ENCODE measurements at places on chromosomes 3 and 15.

DNA sequence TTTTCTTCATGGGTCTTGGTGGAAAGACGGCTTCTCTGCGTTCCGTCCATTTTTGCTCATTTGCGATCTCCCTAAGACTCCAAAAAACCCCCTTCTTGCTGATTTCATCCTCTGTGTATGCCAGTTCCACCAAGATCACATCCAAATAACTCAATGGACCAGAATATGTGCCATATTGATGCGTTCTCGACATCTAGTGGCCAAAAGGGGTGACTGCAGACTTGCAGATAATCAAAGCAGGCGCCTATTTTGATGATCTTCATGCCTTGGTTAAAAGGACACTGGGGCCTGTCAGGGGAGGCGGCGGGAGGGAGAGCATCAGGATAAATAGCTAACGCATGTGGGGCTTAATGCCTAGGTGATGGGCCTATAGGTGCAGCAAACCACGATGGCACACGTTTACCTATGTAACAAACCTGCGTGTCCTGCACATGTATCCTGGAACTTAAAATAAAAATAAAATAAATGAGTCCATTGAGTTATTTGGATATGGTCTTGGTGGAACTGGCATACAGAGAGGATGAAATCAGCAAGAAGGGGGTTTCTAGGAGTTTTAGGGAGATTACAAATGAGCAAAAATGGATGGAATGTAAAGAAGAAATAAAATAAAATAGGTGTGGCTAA, 104.2 kb upstream of the RAD18 start:
- DNase-seq = peak; percentile 67

GRCh38 chr3:102016417-102016816, 167.1 kb downstream of the NFKBIZ start:
- no peak for DNase-seq

DNA sequence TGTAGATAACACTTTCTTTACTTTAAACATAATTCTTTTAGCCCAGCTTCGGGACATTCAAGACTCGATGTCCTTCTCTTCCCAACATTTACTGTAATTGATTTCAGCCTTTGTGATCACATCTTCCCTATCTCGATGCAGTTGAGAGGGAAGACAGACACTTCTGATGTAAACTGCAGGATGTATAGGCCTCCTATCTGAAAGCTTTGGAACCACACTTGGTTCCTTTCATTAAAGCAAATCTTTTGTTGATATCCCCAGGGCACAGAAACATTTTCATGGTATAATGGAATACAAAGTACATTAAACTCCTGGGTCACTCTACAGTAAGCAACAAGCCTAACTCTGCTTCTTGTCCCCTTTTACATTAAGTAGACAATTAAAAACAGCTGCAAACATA, 6.4 kb downstream of the GRM7 start:
- no peak for DNase-seq

DNA sequence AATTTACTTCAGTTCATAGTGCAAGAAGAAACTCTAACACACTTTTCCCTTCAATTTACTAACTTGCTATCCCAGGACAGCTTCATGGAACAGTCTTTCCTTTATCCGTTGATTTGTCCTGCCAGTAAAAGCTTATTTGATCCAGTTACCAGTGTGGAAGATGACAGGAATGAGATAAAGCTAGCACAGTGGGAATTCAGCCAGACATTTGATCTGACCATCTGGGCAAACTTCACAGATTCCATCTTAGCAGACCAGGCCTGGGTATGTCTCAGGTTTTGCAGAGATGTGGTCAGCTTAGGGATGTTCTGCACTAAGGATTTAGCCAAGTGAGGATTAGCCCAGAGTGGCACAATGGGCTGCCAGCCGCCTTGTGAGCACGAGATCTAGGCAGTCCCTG, 19.7 kb downstream of the CEMIP start:
- DNase-seq = no peak

GRCh38 chr3:108346301-108347227, 50.2 kb downstream of the HHLA2 start:
- DNase-seq = no peak

GRCh38 chr15:68479406-68479805, 47.4 kb upstream of the ITGA11 start:
- no peak for DNase-seq

DNA sequence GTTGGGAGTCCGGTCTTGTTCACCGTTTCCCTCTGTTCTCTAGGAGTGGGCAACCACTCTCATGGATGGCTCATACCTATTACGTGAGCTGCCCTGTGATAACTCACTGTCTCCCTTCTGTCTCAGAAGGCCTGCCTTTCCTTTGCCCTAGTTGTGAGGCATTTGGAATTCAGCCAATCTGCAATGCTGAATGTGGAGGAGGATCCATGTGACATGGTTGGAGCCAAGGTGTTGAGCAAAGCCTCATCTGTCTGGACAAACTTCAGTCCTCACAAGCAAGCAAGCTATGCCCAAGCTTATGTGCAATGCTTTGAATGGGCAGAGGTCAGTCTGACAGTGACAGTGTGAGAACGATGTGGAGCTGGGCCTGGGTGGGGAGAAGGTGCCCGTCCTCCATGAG, 37.8 kb upstream of the ATP10A start:
- no peak for DNase-seq

DNA sequence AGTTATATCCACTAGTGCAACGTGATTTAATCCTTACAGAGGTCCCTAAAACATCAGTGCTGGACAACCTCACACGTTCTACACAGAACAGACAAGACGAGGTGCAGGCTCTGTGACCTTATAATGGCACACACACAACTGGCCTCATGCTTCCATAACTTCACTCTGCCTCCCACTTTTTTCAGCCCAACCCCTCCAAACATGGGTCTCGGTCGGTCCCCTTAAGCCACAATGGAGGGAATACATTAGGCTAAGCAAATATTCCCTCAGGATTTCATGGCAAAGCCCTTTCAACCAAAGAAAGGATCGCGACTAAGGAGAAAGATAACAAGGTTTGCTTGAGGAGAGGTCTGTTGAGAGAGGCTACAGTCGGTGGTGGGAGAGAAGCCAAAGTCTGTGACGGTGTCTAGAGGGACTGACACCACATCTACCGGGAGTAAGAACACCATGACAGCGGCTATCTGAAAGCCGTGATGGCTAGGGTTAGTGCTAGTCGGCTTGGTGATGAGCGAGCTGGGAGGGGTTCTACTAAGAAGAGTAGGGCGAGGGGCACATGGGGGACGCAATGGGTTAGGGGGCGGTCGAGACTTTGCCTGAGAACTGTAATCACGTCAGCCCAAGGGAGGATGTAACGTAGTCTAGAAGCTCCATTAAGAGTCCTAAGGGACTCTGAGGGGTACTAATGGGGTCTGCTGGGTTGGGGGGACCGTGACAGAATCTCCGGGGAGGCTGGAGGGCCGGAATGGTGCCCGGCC, 1.0 kb downstream of the MYO9A start:
- peak; percentile 25 for DNase-seq

DNA sequence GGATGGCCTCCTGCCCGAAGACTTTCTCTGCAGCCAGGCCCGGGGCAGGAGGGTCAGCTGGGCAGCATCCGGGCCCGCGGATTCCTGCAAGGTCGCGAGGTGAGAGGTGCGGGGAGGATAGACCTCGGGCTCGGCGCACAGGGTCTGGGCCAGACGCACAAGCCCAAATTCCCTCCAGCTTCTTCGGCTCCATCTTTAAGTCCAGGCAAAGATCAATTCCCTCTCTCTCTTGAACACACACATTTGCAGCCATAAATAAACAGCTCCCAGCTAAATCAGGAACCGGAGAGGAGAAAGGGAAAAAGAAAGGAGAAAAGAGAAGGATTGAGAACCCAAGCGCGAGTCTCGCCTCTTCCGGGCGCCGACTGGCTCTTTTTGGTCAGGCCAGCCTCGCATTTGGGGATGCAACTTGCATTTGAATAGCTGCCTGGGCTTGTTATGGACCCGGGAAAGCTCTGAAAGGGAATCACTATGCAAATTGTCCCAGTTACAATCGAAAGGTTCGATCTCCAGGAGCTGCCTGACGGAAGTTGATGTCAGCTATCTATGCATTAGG, 14.5 kb upstream of the ONECUT1 start:
- no peak for DNase-seq

DNA sequence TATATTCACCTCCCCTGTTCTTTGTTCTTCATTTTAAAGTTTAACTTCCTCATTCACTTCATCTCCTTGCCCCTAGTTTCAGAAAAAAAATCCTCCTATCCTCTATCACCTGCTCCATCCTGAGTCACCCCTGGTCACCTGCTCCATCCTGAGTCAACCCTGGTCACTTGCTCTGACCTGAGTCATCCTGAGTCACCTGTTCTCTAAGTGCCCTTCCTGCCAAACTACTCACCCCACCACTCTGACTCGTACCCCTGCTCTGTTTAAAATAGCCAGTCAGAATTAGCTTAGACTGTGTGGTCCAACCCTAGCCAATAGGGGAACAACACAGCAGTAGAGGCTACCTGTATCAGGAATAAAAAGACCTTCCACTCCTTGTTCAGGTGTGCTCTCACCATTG, 716.9 kb downstream of the ZBBX start:
- DNase-seq = no peak

DNA sequence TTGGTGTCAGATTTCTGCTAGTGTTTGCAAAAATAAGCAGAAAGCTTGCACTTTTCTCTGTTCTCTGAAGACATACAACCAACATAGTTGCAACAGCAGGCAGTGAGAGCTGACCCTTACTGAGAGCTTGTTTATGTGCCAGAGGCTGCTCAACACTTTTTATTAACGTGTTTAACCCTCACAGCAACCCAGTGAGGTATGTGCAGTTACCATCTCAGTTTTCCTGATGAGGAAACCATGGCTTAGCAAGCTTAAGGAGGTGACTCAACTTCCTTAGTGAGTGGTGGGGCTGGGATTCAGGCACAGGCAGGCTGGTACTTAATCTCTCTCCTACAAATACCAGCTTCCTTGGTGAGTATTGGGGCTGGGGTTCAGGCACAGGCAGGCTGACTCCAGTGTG, 158.1 kb upstream of the CTDSPL start:
- no peak for DNase-seq

- DNase-seq = no peak
Observed at GRCh38 chr3:123686251-123686650, 101.4 kb upstream of the HACD2 start.

- DNase-seq = no peak
Observed at GRCh38 chr3:184845819-184846218, 33.9 kb downstream of the VPS8 start.

DNA sequence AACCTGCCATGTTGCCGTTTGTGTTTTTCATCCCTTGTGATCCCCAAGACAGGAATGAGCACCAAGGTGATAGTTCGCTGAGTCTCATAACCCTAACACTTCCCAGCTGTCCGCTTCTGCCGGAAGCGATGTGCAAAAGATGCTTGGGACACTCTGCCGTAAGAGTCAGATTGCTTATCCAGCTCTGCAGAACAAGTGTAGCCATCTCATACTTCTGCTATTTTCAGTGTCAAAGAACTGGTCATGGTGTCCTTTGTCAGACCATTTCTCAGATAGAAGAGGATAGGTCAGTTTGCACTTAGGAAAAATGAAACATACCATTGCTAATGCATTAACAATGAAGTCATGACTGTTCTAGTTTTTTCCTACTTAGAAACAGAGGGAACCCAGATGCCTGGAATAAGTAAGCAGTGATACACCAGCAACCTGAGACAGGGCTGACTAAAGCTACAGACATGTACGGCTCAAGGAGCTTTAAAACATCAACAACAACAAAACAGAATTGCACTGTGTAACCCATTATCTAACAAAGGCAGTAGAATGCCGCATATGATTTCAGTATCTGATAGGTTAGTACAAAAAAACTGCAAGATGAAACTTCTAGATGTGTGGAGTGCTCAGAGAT, 134.0 kb upstream of the IL12A start:
- no peak for DNase-seq

GRCh38 chr3:197050511-197050910, 20.9 kb upstream of the MELTF start:
- no peak for DNase-seq

- no peak for DNase-seq
Observed at GRCh38 chr3:123658118-123658851, 73.4 kb upstream of the HACD2 start.

DNA sequence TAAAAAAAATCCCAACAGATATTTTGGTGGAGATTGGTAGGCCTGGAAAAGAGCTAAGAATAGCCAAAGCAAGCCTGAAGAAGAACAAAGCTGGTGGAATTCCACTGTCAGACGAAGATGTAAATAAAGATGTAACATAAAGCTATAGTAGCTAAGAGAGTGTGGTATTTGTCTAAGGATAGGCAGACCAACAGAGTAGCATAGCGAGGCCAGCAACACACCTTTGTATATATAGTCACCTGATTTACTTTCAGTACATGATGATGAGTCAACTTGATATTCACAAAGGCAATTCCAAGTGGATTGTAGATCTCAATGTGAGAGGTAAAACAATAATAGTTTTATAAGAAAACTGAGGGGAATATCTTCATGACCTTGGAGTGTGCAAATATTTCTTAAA, 53.6 kb upstream of the SYN2 start:
- DNase-seq = no peak

GRCh38 chr3:102194760-102195159, 240.1 kb upstream of the ZPLD1 start:
- DNase-seq = no peak

GRCh38 chr15:71089801-71090200, 25.5 kb upstream of the THSD4 start:
- DNase-seq = no peak

GRCh38 chr15:90994059-90994416, 297 bp downstream of the PRC1 start:
- DNase-seq = no peak

- no peak for DNase-seq
Observed at GRCh38 chr15:98771541-98771940, 123.2 kb downstream of the IGF1R start.

DNA sequence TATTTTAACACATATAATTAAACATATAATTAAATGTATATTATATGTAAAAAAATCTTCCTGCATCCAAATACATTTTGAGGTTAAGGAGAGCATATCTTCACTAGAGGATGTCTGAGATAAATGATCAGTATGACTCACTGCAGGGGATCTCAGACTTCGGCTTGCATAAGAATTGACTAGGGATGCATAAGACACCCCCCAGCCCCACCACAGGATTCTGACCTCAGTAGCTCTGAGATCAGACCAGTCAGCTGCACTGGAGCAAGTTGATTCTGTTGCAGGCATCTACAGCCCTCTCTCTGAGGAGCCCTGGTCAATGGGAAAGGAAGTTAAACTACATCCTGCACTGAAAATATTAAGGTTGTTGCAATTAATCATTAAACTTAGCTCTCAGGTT, 29.0 kb upstream of the TBC1D21 start:
- DNase-seq = no peak

DNA sequence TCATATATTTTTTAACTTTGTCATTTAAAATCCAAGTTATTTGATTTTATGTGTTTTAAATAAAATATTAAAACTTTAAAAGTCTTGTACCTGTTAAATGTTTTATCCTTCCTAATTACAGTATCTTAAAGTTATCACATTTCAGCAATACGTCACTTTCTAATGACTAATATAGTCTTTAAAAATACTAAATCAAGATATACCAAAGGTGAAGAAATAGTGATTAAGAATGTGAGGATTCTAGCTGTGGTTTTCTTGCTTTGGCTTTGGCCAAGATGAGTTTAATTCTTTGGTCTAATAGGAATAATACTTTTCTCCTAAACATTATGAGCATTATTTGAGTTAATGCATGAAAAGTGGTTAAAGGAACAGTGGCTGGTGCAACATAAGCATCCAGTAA, 13.9 kb downstream of the SETD5 start:
- no peak for DNase-seq

Data from Kasumi-1 (cell line).